ENCODE measurements at places on chromosomes 3 and 15.

DNA sequence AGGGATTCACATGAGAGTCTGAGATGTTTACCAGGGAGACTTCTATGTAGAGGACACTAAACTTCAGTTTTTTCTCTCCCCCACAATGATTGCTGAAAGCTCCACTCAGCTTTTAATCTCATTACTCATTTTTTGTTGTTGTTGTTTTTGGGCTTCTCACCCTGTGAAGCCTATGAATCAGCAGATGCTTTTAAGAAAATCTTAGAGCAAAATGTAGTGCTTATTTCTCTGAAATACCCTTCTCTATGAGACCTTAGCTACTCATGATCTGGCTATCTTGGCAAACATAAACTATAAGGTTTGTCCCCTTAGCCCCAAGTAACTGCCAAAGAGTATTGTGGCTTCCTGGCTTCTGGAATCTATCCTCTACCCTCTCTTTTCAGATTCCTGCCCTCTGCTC lies 537.3 kb downstream of the OCA2 start:
- DNase-seq: no peak

GRCh38 chr3:43036621-43037423 lies 57.7 kb downstream of the GASK1A start:
- DNase-seq: no peak

- DNase-seq: no peak
These were observed 297.6 kb downstream of the RPLP1 start for GRCh38 chr15:69750253-69750652.

GRCh38 chr15:95363646-95364045 lies 966.9 kb upstream of the NR2F2 start:
- DNase-seq: no peak

- DNase-seq: no peak
These were observed 103.8 kb downstream of the NR1D2 start for GRCh38 chr3:24048843-24049242.

DNA sequence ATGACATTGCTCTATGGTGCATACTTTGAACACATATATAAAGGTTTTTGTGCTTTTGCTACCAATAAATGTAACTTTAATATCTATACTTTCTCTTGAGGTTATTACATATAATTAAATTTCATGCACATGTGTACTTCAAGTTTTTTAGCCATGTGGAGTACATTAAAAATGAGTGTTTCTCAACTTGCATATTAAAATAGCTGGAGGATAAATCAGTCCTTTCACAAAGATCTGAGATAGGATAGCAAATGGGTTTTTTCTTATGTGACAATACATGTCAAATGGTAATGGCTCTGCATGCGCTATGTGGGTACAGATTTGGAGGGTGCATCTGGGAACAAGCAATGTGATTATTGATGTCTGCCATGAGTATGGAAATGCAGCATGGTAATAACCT lies 48.7 kb upstream of the COL6A6 start:
- DNase-seq: no peak
